ENCODE measurements at places on chromosomes 5 and 9.

DNA sequence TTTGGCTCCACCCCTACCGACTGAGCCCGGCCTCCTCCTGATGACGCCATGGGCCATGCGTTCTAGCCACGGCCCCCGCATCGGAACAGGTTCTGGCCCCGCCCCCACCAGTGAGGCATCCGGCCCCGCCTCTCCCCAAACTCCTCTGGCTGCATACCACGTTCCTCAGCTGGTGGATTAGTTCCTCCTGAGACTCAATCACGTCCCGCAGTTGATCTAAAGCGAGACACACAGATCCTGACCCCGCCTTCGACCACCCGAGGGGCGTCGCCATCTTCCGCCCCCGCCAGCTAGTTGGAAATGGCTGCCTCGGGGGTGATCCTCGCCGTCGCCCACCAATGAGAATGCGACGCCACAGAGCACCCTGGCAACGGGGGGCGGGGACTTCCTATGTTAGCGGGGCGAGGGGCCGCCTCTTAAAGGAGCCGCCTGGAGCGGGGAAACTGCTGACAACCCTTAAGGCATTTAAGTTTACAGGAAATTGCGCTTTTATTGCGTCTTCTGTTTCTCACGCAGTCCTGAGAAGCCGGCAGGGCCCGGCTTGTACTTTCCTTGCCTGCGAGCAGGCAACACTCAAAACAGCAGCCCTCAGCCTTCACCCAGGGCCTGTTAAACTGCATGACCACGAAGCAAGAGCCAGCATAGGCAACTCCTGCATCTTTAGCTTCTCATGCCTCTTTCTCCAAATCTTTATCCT lies at the start of gene SPATA24:
Gene SPATA24, minus strand, starts transcription at position 303 of the 697 bp plus-strand sequence. Its CDS starts 29 bp downstream, at position 274.
- DNase-seq = peak; percentile 99

DNA sequence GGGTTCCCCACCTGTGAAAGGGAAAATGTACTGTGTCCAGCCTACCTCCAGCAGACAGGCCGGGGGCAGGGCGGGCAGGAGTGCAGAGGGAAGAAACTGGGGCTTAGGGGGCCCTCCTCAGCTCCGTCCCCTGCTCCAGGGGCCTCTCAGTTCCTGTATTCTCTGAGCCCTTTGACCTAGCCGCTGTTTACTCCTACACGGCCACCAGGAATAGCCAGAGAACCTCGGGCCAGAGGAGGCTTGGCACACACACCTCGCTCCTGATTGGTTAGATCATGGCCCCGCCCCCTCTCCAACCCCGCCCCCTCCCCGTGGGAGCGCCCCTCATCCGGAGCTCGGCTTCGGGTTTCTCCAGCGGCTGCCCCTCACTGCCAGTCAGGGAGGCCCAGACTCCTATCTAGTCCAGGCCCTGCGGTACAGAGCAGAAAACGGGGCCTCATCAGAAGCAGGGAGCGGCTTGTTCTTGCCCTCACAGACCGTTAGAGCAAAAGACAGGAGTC lies 2.2 kb downstream of the ST6GALNAC6 start:
- peak; percentile 36 for DNase-seq

DNA sequence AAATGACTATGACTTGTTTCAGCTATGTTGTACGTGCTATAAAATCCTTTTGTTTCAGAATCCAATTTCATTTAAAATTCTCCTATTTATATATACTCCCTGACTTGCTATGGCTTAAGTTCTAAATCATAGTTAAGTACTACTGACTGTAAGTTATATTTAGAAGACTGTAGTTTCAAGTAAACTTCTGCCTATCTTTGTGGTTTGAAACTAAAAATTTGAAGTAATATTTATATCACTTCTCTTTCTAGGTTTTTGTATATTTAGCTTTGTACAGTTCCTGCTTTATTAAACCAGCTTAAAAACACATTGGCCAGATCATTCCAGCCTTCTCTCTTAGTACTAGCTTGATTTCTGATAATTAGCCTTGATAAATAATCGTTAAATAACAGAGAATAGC lies 196.3 kb downstream of the MLLT3 start:
- DNase-seq = no peak

GRCh38 chr9:79264041-79264440 lies 307.7 kb upstream of the TLE4 start:
- no peak for DNase-seq

Measured in activated naive CD4-positive, alpha-beta T cell treated with anti-CD3 and anti-CD28 coated beads for 36 hours (primary cell).